Activated naive CD8-positive, alpha-beta T cell treated with anti-CD3 and anti-CD28 coated beads, Interleukin-2, amount 10 ng/mL, durations not matched to agents 7 days and 5 days (primary cell): ENCODE measurements at places on chromosomes 3 and 15. TPM values are rescaled to one million over a fixed set of nuclear protein-coding genes. Genes with fewer than 3 reads are reported as not detected.

DNA sequence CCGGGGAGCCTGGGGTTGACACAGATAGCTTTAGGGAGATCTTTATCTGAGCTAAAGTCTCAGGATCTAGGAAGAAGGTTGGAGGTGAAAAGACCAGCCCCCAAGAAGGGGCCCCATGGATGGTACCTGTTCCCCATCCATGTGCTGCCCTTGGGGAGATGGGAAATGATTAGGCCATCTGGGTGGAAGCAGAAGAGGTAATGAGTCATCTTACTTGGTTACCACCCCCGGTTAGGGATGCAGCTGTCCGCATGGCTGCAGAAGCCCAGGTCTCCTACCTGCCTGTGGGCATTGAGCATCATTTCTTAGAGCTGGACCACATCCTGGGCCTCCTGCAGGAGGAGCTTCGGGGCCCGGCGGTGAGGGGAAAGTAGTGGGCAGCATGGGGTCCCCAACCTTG lies 3.1 kb upstream of the CPLX3 start:
- H3K36me3 ChIP-seq: no peaks in the 10 kb centered on the region
- H3K27ac ChIP-seq: no peak overlapping the region
- H3K27me3 ChIP-seq: peaks cover 28% of the 10 kb centered on the region

DNA sequence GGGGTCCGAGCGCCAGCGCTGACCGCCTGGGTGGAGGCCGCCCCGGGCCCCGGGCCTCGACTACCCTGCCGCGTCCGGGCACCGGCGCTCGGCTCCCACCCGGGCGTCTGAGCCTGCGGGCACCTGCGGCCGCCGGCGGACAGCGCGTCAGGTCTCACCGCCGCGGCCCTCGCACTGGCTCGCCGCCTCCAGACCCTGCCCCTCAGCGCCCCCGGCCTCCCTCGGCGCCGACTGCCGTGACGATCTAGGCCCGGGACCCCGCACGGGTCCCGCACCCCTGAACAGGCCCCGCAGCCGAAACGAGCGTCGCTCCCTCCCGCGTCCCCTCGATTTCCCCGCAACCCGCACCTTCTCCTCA lies 297 bp downstream of the PRC1 start:
- no peak for DNase-seq
- peak overlapping the region; percentile 100 for H3K27ac ChIP-seq
- peaks cover 29% of the 10 kb centered on the region for H3K4me1 ChIP-seq

GRCh38 chr15:40334541-40334940 lies 6.2 kb downstream of the CCDC9B start:
- H3K4me1 ChIP-seq: peaks cover 19% of the 10 kb centered on the region
- no peak for DNase-seq
- no peaks in the 10 kb centered on the region for H3K36me3 ChIP-seq
- peak overlapping the region; percentile 55 for H3K4me3 ChIP-seq
- peak overlapping the region; percentile 57 for H3K27ac ChIP-seq

- peaks cover 27% of the 10 kb centered on the region for H3K4me1 ChIP-seq
- peaks cover 15% of the 10 kb centered on the region for H3K27me3 ChIP-seq
- H3K36me3 ChIP-seq: peaks cover 1% of the 10 kb centered on the region
Measured at GRCh38 chr3:119700920-119701734, 1.7 kb upstream of the CFAP91 start.

DNA sequence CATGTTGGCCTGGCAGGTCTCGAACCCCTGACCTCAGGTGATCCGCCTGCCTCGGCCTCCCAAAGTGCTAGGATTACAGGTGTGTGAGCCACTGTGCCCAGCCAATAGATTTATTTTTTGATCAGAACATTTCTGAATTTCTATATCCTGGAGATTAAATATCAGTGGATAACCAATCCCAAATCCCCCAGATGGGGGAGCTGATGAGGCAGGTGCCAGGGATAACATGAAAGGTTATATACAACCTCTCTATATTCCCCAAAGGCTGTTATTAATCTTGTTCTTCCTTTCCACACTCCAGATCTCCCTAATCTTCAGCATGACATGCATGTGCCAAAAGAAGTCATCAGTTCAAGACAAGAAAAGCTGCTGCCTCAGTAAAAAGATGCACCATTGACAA lies 112.3 kb downstream of the WDR76 start:
- no peak overlapping the region for H3K4me3 ChIP-seq
- H3K27me3 ChIP-seq: peaks cover 32% of the 10 kb centered on the region
- H3K4me1 ChIP-seq: no peaks in the 10 kb centered on the region
- DNase-seq: no peak
- H3K36me3 ChIP-seq: no peaks in the 10 kb centered on the region

DNA sequence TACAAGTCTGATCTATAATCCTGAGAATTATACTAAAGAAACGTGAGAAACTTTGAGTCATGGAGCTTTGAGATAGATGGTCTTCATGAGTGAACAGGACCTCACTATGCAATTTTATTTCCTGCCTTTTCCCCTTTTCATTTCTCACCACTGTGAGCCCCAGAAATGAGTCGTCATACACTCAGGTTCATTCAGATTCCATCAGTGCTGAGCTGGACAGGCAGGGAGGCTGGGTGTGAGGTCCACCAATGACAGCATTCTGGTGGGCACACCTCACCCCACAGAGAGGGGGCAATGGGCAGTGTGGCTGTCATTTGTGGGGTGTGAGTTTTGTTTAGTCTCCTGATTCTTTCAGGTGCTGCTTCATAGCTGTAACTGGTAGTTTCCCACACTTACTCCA lies 16.9 kb downstream of the TIGIT start:
- DNase-seq: no peak
- H3K27ac ChIP-seq: no peak overlapping the region
- no peak overlapping the region for H3K4me3 ChIP-seq
- H3K4me1 ChIP-seq: peaks cover 39% of the 10 kb centered on the region
- no peaks in the 10 kb centered on the region for H3K27me3 ChIP-seq

DNA sequence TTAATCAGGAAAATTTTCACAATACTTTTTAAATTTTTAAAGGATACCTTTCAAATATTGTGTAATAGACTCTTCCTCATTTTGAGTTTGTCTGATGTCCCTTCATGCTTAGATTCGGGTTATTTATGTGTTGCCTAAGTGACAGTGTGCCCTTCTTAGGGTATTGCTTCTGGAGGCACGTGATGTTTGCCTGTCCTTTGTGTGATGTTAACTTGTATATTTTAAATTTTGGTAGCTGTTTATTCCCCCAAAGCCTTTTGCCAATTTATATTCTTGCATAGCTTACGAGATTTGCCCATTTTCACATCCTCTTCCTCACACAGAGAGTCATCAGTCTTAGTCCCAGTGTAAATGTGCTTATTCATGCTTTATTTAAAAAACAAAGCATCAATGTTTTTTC lies 433.1 kb downstream of the EPHB1 start:
- peaks cover 2% of the 10 kb centered on the region for H3K4me1 ChIP-seq
- DNase-seq: no peak
- no peak overlapping the region for H3K4me3 ChIP-seq
- H3K27me3 ChIP-seq: peaks cover 2% of the 10 kb centered on the region
- H3K27ac ChIP-seq: no peak overlapping the region
- no peaks in the 10 kb centered on the region for H3K36me3 ChIP-seq

- no peak for DNase-seq
- H3K27me3 ChIP-seq: peaks cover 27% of the 10 kb centered on the region
- H3K27ac ChIP-seq: no peak overlapping the region
- H3K4me3 ChIP-seq: no peak overlapping the region
Measured at GRCh38 chr3:45191924-45192417, 34.1 kb downstream of the TMEM158 start.

DNA sequence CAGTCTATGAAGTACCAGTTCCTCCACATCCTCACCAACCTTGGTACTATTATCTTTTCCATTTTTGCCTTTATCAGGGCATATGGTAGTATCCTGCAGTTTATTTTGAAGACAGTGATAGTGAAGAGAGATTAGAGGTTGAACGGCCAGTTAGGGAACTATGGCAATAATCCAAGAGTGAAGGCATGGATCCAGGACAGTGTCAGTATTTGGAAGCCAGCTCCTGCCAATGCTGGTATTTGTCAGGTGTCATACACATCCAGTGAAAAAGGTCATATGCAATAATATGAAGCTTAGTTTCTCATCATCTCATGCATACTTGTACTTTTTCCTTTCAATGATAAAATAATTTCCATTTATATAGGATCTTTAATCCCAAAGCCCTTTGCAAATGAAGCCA lies 56.8 kb upstream of the KCNMB2 start:
- no peaks in the 10 kb centered on the region for H3K36me3 ChIP-seq
- H3K4me1 ChIP-seq: no peaks in the 10 kb centered on the region
- no peak overlapping the region for H3K27ac ChIP-seq
- no peak overlapping the region for H3K4me3 ChIP-seq
- H3K27me3 ChIP-seq: no peaks in the 10 kb centered on the region

GRCh38 chr3:78986416-78987101 lies 781.2 kb downstream of the ROBO1 start:
- no peaks in the 10 kb centered on the region for H3K36me3 ChIP-seq
- H3K4me1 ChIP-seq: no peaks in the 10 kb centered on the region
- H3K4me3 ChIP-seq: no peak overlapping the region
- no peaks in the 10 kb centered on the region for H3K27me3 ChIP-seq

- no peak overlapping the region for H3K27ac ChIP-seq
- DNase-seq: no peak
- H3K4me3 ChIP-seq: no peak overlapping the region
- no peaks in the 10 kb centered on the region for H3K4me1 ChIP-seq
- no peaks in the 10 kb centered on the region for H3K27me3 ChIP-seq
- H3K36me3 ChIP-seq: peaks cover 1% of the 10 kb centered on the region
Measured at GRCh38 chr15:69265347-69265955, 33.3 kb upstream of the PAQR5 start.

- no peaks in the 10 kb centered on the region for H3K27me3 ChIP-seq
- H3K4me1 ChIP-seq: peaks cover 12% of the 10 kb centered on the region
- DNase-seq: no peak
- H3K27ac ChIP-seq: no peak overlapping the region
- H3K4me3 ChIP-seq: no peak overlapping the region
Measured at GRCh38 chr3:157166115-157166514, 6.2 kb upstream of the CCNL1 start.

GRCh38 chr15:64930019-64930652 lies 18.4 kb downstream of the ANKDD1A start:
- H3K27me3 ChIP-seq: no peaks in the 10 kb centered on the region
- peak overlapping the region; percentile 66 for H3K27ac ChIP-seq
- H3K4me1 ChIP-seq: peaks cover 4% of the 10 kb centered on the region
- no peak overlapping the region for H3K4me3 ChIP-seq
- no peak for DNase-seq

DNA sequence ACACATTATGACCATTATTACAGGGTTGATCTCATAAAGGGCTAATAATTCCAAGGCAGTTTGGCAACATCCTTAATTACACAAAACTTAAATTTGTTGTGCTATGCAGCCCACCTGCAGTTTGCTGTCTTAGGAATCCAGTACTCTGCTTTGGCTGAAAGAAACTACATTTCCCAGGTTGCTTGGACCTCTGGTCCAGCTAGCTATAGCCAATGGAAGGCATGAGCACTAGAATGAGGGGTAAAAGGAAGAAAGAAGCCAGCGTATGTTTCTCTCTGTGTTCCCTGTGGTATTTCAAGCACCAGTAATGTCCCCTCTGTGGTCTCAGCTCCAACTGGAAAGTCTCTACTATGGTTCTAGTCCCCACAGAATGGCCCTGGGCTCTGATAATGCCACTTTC lies 84.3 kb upstream of the TSC22D2 start:
- no peak overlapping the region for H3K4me3 ChIP-seq
- H3K4me1 ChIP-seq: no peaks in the 10 kb centered on the region
- H3K36me3 ChIP-seq: no peaks in the 10 kb centered on the region
- DNase-seq: no peak
- no peak overlapping the region for H3K27ac ChIP-seq

GRCh38 chr3:17052363-17052762 lies 167.6 kb downstream of the PLCL2 start:
- H3K27me3 ChIP-seq: no peaks in the 10 kb centered on the region
- H3K4me3 ChIP-seq: no peak overlapping the region
- DNase-seq: no peak
- peaks cover 76% of the 10 kb centered on the region for H3K36me3 ChIP-seq
- peaks cover 23% of the 10 kb centered on the region for H3K4me1 ChIP-seq

DNA sequence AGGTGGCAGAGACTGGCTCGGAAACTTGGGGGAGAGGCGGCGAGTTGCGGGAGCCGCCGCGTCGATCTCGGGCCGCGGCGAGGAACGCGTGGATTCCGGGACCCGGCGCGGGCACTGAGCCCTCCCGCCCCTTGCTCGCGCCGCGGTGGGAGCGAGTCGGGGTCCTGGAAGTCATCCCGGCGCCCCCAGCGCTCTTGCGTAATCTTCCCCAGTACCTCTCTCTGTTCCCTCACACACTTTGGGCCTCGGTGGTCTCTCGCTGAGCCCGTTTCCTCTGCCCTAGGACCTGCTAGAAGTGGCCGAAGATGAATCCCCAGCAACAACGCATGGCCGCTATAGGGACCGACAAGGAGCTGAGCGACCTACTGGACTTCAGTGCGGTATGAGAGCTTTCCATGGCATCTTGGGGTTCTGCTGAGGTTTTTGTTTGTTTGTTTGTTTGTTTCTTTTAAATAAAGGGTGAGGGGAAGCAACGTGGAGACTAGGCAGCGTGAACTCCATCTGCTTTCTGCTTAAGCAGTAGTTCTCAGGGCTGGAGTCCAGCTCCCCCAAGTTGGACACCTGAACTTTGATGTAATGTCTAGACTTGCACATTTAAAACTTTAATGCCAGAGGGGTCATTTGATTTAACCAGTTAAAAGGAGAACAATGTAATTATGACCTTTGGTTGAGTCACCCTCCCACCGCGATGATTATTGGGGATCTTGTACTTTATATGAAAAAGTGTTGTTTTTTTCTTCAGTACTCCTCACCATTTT lies 1.3 kb downstream of the TCF12 start:
- no peaks in the 10 kb centered on the region for H3K27me3 ChIP-seq
- peak overlapping the region; percentile 49 for H3K27ac ChIP-seq
- peak overlapping the region; percentile 82 for H3K4me3 ChIP-seq
- peaks cover 31% of the 10 kb centered on the region for H3K4me1 ChIP-seq
- no peak for DNase-seq

DNA sequence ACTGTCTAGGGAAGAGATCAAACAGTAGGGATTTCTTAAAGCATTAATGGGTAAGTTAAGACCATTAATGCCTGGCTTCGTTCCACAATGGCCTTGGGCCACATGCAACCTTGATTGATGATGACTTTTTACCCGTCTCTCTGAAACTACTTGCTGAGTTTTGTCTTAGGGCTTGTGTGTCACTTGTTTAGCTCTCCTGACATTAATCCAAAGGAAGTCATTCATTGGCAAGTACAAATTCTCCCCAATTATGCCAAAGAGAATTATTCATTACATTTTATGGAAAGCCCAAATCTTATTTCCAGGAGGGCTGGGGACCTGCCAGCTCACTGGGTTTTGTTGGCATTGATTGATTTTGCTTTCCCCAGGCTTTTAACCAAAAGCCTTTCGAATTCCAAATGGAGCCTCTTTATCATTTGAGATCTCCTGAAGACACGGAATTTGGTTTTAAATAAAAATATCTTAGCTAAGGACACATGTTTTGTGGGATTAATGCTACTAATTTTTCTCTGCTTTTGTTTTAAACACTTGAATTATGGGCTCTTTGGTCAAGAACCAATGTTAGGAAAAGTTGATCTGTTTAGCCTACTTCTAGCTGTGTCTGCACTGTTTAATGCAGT lies 40.7 kb downstream of the SERPINI1 start:
- DNase-seq: no peak
- H3K27me3 ChIP-seq: no peaks in the 10 kb centered on the region
- H3K4me3 ChIP-seq: no peak overlapping the region
- no peaks in the 10 kb centered on the region for H3K36me3 ChIP-seq
- peaks cover 5% of the 10 kb centered on the region for H3K4me1 ChIP-seq

The CSPG5 gene
- total RNA-seq: 0.25 TPM

The SYNPR gene
- total RNA-seq: not detected

The FAM43A gene
- total RNA-seq: 5.1 TPM
